Activated naive CD8-positive, alpha-beta T cell treated with anti-CD3 and anti-CD28 coated beads for 36 hours (primary cell): ENCODE measurements at places on chromosomes 6 and 20. TPM values are rescaled to one million over a fixed set of nuclear protein-coding genes. Genes with fewer than 3 reads are reported as not detected.

DNA sequence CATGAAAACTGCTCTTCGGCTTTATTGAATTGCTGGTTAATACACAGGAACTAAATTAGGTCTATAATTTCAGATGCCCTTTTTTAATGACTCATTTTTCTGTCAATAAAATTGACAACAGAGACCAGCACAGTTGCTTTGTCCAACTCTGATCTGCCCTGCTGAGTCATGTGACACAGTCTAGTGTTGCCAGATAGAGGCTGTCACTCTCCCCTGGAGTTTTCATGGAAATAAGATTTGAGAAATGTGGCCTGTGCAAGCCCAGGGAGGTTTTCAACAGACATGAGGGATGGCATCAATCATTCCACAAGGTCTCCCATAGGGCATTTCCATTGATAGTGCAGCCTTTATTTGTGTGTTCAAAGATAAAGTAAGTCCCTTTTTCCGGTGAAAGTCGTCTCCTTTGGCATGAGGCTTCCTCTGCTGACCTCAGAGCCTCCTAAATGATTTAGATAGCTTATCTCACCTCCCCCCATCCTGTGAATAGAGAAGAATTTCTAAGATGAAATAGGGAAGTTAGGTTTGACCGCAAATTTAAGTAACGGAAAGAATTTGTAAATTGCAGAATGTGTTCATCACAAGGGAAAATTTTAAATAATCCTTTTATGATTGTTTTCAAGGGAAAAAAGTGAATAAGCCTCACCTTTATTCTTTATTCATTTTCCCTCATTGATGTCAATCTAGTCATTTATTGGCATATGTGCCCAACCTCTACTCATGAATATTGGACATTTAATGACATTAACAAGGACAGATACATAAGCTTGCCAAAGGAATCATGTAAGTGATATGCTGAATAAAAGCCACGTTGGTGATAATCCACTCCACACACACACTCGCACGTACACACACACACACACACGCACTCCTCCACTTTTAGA lies 277.7 kb downstream of the ADGB start:
- no peak for DNase-seq

KIF13A gene
- total RNA-seq, result not detected

- no peak for DNase-seq
Measured at GRCh38 chr6:17450832-17451231, 57.4 kb downstream of the CAP2 start.

HS3ST5 gene
- total RNA-seq, result not detected

DNA sequence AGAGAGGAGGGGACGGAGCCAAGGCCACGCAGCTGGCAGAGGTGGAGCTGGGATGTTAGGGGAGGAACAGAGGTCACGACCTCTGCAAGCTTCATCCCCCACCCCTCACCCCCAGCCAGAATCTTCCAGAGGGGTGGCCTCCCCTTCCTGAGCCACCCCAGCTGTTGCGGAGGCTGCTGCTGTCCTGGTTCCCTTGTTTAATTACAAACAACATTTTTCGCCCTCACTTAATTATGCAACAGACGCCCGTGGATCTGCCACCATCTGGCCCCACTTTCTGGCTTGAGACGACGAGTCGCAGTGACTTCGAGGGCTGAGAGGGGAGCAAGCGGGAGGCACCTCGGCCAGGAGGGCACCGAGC lies 153.7 kb upstream of the PTPN1 start:
- no peak for DNase-seq

- DNase-seq, result no peak
Measured at GRCh38 chr6:89323511-89323971, 8.4 kb upstream of the GABRR2 start.

DNA sequence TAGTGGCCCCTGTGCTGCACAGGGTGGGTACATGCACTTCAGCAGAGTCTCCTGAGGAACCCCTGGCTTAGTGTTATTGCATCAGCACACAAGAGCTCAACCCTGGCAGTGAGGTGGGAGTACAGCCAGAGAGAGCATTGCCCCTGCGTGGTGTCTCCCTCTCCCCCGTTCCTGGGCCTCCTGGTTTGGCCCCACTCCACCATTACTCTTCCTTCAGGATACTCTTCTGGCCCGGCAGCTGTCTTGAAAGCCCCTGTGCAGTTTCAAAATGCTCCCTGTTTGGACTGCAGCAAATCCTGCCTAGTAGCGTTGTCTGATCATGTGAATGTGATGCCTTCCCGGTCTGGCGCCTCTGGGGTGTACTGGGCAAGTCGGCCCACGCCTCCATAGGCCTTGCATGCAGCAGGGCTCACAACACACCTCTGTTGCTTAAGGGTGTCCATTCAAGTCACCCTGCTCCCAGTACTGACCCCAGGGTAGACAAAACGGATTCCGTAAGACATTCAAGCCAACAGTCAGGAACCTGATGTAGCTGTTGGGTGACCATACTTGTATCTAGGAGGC lies 32.1 kb downstream of the TXNDC5 start:
- no peak for DNase-seq

MYCT1 gene
- not detected for total RNA-seq

GINS1 gene
- total RNA-seq, result 33.9 TPM

DNA sequence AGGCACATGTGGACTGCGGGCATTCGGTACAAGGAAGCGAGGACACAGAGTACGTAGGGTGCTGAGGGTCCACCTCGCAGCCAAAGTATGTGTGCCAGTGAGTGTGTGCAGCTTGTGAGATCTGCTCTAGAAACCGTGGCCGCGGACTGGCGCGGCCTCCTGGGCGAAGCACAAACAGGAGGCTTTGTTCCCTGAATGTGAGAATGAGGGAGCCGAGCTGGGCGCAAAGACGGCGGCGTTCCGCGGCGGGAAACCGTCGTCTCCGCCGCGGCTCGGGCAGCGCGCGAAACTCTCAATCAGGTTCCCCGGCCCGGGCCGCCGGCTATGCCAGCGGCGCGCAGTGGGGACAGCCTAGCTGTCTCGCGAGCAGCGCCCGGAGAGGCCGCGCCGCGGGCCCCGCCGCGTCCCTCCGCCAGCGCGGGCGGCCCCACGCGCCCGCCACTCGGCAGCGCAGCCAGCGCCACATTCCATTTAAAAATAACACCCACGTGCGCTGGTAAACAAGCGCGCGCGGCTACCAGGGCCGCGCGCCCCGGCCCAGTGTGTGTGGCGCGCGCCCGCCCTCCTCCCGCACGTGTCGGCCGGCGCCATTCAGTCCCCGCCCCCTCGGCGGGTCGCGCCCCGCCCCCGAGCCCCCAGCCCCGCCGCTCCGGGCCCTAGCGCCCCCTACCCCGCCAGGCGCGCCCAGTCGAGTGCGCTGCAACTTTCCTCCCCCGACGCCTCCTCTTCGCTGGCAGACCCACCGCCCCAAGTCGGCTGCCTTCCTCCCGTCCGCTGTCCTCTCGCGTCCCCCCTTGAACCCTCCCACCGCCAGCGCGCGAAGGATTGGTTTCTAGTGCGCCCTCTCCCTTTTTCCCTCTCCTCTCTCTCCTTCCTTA lies 3.0 kb upstream of the FOXO3 start:
- peak; percentile 76 for DNase-seq

DNA sequence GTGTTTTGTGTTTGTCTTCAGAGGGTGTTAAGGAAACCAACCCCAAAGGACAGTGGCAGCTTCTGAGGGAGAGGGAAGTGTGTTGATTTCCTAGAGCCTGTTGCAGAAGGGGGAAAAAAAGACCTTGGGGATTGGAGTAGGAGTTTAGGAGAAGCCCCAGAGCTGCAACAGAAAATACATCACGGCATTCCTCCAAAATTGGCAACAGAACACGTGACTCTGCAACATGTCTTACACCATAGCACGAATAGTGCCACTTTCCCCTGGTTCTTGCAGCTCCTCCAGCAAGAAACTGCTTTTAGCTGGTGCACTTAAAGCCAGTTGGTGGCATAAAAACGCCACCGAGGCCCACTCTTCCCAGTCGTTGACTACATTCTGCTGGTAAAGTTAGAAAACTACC lies 473.0 kb downstream of the CD83 start:
- DNase-seq, result no peak

XKR7 gene
- 0.04 TPM for total RNA-seq

ARHGAP18 gene
- 7.0 TPM for total RNA-seq

DNA sequence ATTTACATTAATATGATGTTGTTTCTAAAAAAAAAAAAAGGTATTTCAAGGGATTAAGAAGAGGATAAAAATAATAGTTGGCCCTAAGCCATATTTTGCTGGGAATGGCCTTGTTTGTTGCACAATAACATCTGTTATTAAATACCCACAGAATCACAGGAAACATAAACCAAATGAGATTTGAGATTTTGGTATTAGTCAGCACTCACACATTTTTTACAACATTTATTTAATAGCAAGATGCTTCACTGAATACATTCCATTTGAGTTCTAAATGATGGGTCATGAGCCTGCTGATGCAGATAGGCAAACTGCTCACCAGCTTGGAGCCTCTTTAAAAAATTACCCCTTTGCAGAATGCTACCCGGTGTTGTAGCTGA lies 92.9 kb upstream of the ENPP5 start:
- no peak for DNase-seq

SYNCRIP gene
- 278 TPM for total RNA-seq

GRCh38 chr20:10217721-10218410 lies 764 bp upstream of the SNAP25 start:
- no peak for DNase-seq

DNA sequence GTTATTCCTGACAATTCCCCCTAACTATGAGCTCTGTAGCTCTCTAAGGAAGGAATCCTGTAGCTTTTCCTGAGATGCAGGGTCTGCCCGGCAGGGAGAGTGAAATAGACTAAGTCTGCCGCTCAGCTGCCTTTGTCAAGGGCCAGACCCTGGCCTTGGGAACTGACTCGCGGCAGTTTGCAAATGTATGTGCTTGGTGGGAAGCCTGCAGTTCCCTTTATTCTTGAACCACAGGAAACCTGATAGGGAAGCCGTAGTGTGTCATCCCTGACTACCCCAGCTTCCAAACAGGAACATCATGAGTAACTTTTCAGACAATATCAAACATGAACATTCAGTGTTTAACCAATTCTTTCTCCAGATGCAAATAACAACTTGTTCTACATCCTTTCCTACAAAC lies 78.7 kb upstream of the IFNGR1 start:
- no peak for DNase-seq

- DNase-seq, result no peak
Measured at GRCh38 chr6:44699851-44700250, 312.3 kb downstream of the CDC5L start.

- no peak for DNase-seq
Measured at GRCh38 chr6:21780679-21781078, 187.1 kb downstream of the SOX4 start.

- no peak for DNase-seq
Measured at GRCh38 chr6:47670851-47671250, 27.5 kb upstream of the ADGRF4 start.

- DNase-seq, result no peak
Measured at GRCh38 chr6:50289366-50289765, 239.6 kb upstream of the DEFB112 start.

DNA sequence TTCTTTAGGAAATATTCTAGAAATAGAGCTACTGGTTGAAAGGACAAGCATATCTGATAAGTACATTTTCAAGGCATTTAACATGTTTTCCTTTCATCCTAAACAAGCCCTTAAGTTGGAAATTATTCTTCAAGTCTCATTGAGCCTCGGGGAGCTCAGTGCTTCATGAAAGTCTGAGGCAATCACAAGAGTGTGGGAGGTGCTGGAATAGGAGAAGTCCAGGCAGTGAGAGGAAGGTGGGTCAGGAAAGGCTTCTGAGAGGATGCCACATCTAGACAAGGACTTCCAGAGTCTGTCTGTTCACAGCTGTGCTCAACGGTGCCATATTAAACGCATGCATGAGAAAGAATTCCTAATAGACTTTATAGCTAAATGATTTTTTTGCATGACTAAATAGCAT lies 69.8 kb downstream of the CD83 start:
- no peak for DNase-seq

GRCh38 chr6:132115714-132116366 lies 164.7 kb upstream of the CCN2 start:
- no peak for DNase-seq

DNA sequence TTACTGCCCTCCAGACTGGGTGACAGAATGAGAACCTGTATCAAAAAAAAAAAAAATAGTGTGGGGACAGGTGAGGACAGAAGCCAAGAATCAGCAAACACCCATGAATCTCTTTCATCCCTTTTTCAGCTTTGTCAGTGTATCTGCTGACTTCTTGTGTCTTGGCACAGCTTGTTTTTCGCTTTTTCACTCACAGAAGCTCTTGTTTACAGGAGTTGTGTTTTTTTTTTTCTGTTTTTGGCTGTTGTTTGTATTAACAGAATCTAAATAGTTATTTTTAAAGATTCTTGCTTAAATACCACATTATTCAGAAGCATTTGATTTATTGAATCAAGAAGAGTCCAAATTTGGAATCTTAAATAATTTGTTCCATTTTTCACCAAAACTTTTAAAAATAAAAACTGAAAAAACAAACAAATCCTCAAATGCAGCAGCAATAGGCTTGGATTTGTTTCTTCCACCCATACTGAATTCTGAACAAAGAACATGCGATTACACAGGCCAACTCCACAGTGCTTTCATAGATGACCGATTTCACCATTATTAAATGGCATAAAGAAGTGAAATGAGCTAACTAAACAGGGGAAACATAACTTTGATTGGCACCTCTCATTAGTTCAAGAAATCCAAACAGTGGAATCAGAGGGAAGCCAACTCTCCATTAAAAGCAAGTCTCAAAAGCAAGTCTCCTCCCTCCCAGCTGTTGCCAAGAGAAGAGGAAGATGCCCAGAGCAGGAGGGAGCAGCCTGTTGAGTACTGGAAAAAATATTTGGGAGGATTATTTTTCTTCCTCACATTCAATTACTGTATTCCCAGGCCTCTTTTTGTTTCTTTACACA lies 27.2 kb upstream of the GPR63 start:
- DNase-seq, result no peak
